ENCODE measurements at places on chromosomes 2 and 18. TPM values are rescaled to one million over a fixed set of nuclear protein-coding genes. Genes with fewer than 3 reads are reported as not detected.

The DCC gene
- total RNA-seq, result not detected

The VPS4B gene
- 37.8 TPM for total RNA-seq

The ITGB6 gene
- total RNA-seq, result not detected

The RTP5 gene
- not detected for total RNA-seq

The SIX3 gene
- total RNA-seq, result not detected

DNA sequence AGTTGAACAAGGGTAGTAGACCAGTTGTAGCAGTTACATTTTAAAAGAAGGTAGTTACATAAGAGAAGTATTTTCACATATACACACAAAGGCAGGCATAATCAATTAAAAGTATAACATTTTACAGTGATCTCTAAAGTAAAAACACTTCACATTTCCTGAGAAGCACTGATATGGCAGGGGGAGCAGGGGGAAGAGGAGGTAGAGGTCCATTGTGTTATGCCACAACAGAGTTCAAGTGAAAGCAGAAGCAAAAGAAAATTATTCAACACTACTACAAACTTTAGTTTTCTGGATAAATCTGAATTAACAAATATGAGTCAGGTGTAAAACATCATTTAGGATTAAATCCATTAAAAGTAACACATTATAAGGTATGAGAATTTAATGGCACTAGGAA is 38.4 kb downstream of the ROCK1 start:
- DNase-seq, result no peak

GRCh38 chr2:33395655-33396249 is 80.7 kb upstream of the RASGRP3 start:
- DNase-seq, result no peak

GRCh38 chr18:48320639-48320945 is 88.6 kb downstream of the ZBTB7C start:
- DNase-seq, result no peak

GRCh38 chr2:64657411-64657810 is 3.7 kb upstream of the SERTAD2 start:
- no peak for DNase-seq

- DNase-seq, result no peak
Measured at GRCh38 chr2:17754773-17755425, 961 bp downstream of the GEN1 start.
